ENCODE measurements at places on chromosomes 3 and 15.

- H3K27ac ChIP-seq: no peak overlapping the region
- no peaks in the 10 kb centered on the region for H3K4me1 ChIP-seq
- H3K36me3 ChIP-seq: no peaks in the 10 kb centered on the region
- H3K27me3 ChIP-seq: no peaks in the 10 kb centered on the region
- DNase-seq: no peak
- no peak overlapping the region for H3K4me3 ChIP-seq
These were observed 173.4 kb upstream of the TP63 start for GRCh38 chr3:189457631-189458412.

DNA sequence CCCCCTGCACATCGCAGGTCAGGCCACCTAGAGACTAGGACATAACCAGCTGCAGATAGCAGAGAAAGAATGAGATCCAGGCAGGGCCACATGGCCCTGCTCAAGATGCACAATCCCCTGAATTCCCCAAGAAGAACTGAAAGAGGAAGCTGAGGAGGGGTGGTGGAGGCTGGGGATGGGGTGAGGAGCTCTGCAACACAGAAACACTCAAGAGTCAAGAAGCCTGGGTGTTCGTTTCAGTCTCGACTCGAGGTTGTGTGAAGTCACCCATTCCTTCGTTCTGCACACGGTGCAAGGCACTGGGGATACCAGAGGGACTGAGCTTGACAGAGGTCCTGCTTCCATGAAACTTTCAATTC is 62.0 kb downstream of the TLE3 start:
- H3K27ac ChIP-seq: no peak overlapping the region
- no peaks in the 10 kb centered on the region for H3K27me3 ChIP-seq

DNA sequence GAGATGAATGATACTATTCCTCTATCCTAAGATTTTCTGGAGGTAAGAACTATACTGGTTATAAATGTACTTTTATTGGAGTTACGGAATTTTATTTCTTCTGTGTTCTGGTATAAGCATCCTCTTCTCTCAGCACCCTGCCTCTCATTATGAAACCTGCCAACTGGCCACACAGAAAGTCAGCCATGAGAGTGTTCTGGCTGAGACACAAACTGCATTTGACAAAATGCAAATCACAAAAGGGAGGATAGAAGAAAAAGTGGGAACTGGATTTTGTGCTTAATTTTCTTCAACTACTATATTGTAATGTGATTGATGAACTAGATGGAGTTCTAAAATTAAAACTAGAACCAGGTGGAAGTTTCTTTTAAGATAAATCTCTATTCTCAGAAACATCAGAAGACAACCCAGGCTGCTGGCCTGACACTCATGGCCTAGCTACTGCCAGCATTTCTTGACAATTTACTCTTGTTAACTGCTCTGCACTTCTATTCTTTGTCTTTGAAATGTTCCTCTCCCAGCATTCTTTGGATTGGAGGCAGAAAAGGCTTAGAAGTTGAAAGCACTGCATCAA is 143.1 kb downstream of the WDR76 start:
- DNase-seq: no peak
- no peaks in the 10 kb centered on the region for H3K36me3 ChIP-seq
- H3K4me1 ChIP-seq: no peaks in the 10 kb centered on the region
- no peak overlapping the region for H3K4me3 ChIP-seq
- no peaks in the 10 kb centered on the region for H3K27me3 ChIP-seq

GRCh38 chr3:170982733-170983132 is 43.8 kb downstream of the SLC2A2 start:
- H3K36me3 ChIP-seq: no peaks in the 10 kb centered on the region
- no peak overlapping the region for H3K27ac ChIP-seq

DNA sequence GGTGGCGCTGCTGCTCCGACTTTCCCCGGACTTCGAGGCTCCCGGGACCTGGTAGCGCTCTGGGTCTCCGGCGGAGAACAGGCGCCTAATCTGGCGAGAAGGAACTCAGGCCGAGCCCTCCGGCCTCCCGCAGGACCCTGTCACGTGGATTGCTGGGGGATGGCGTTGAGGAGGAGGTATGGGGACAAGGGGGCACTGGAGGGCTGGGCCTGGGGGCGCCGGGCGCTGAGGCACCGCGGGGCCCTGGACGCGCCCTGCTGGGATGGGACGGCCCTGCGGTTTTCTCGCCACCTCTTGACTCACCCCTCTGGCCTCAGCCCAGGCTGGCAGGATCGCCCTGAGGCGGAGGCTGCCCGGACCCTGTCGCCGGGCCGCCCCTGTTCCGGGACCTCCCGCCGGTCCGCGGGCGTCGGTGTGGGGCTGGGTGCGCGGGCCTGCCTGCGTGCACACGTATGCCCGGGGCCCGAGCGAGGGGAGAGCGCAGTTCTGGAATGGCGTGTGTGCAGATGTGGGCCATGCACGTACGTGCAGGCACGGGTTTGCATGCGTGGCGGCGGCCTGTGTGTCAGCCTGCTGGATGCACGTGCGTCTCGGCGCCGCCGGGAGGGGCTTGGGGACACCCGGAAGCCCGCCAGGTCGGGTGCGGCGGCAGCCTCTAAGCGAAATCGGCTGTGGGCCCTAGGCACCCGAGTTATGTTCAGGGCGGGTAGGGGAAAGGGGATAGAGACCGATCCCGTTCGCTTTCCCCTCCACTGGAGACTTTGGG is 752 bp downstream of the C15orf39 start:
- peak overlapping the region; percentile 88 for H3K4me3 ChIP-seq
- peak; percentile 83 for DNase-seq
- H3K27ac ChIP-seq: peak overlapping the region; percentile 84

DNA sequence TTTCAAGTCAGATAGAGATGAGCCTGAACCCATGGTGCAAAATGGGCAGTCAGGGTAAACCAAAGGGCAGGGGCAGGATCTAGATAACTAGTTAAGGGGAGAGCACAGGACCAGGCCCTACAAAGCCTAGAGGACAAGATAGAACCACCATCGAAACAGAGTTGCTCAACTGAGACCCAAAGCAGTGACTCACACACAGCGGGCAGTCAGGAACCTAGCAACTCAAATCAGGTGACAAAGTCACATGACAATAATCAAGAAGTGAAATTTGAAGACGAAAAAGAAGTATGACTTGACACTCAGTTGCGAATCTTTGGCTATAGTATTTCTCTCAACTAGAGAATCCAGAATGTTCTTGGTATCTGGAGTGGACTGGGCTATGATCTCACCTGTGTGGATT is 136.0 kb upstream of the PTPRG start:
- no peak overlapping the region for H3K27ac ChIP-seq
- no peaks in the 10 kb centered on the region for H3K27me3 ChIP-seq
- no peaks in the 10 kb centered on the region for H3K4me1 ChIP-seq
- DNase-seq: no peak

DNA sequence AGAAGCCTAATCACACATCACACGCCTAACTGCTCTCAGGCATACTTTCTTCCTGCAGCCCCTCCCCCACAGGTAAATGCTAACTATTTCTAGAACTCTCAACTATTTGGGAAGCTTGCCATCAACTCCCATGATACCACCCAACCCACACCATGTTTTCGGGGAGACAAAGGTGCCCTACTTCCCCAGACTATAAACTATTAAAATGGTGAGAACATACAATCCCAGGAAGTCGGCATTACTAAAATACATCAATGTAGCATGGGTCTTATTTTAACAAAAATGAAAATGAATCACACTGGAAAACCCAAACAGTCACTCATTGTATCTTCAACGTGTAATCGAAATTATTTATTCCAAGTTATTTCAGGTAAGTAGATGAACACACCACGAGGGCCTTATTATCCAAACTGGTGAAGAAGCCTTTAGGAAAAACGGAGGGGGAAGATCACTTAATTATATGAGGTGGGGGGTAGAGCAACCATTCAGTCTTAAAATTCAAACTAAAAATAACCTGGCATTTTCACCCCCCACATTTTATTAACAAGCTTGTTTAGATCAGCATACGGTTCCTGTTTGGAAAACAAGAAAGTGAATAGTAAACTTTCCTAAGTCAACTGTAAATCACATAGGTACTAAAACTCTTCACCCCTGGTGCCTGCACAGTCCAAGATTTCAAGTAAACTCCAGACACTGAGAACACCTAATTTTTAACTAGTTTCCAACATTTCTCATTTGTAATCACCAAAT is 1.9 kb downstream of the TBL1XR1 start:
- H3K4me3 ChIP-seq: peak overlapping the region; percentile 68
- no peaks in the 10 kb centered on the region for H3K36me3 ChIP-seq
- peak overlapping the region; percentile 97 for H3K27ac ChIP-seq
- peak; percentile 80 for DNase-seq

All from colonic mucosa (tissue), 4 donors.